ENCODE measurements at places on chromosomes 1 and 21. TPM values are rescaled to one million over a fixed set of nuclear protein-coding genes. Genes with fewer than 3 reads are reported as not detected.

The EPHA2 gene
- 15.3 TPM for polyA plus RNA-seq

The HSPG2 gene
- 38.7 TPM for polyA plus RNA-seq

The PDZK1IP1 gene
- 1.5 TPM for polyA plus RNA-seq

The SRGAP2B gene
- polyA plus RNA-seq: 18.0 TPM

The INKA2 gene
- 0.61 TPM for polyA plus RNA-seq

The OR14A16 gene
- polyA plus RNA-seq: not detected

The EPRS1 gene
- 45.7 TPM for polyA plus RNA-seq

The ELAPOR1 gene
- polyA plus RNA-seq: 1.4 TPM

The CYP4B1 gene
- 3.6 TPM for polyA plus RNA-seq

The SH2D1B gene
- not detected for polyA plus RNA-seq

The RAP1A gene
- 45.4 TPM for polyA plus RNA-seq

The HIVEP3 gene
- polyA plus RNA-seq: 7.7 TPM

The PYHIN1 gene
- polyA plus RNA-seq: 0.24 TPM

The AK5 gene
- 2.3 TPM for polyA plus RNA-seq

The C1orf87 gene
- not detected for polyA plus RNA-seq

The TLR5 gene
- polyA plus RNA-seq: 2.0 TPM

- no peak for DNase-seq
Observed at GRCh38 chr1:34125721-34126380, 39.2 kb downstream of the CSMD2 start.

- no peak for DNase-seq
Observed at GRCh38 chr1:154860156-154860870, 9.8 kb downstream of the KCNN3 start.

GRCh38 chr1:2160451-2161300 is 33.9 kb downstream of the FAAP20 start:
- no peak for DNase-seq

DNA sequence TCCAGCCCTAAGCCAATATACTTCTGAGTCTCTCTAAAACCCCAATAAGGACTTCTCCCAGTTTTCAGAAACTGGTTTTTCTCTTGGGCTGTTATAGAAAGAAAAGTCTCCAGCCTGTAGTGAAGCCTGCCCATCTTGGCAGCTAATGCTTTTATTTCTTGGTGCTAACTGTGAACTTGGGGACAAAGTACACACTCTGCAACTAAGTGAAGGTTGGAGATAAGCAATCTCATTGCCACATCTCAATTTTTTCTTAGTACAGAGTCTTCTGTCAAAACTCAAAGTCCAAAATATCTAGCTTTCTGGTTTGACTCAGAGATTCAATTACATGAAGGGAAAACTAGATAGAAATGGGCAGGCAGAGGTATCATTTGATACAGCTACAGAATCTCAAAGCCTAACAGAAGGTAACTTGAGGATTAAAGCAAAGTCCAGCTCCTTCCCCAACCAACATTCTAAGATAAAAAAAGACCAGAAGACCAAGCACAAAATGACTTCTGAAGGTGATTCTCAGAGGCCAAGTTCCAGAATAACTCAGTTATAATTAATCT is 14.0 kb downstream of the AK2 start:
- DNase-seq: no peak

DNA sequence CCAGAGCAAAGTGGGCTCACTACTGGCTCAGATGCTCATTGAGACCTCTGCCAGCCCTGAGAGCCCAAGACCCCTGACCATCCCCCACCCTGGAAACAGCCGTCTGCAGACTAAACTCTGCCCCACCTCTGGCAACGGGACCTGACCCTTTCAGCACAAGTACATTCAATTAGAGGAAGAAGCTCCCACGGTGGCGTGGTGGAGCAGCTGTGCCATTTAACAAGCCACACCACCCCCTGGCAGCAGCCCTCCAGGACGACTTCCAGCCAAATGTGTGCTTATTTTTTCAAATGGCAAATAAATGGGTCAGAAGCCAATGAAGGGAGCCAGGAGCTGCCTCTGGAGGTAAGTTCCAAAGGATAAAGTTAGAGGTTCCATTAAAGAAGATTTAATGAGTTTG is 226.7 kb downstream of the NPHP4 start:
- DNase-seq: no peak

DNA sequence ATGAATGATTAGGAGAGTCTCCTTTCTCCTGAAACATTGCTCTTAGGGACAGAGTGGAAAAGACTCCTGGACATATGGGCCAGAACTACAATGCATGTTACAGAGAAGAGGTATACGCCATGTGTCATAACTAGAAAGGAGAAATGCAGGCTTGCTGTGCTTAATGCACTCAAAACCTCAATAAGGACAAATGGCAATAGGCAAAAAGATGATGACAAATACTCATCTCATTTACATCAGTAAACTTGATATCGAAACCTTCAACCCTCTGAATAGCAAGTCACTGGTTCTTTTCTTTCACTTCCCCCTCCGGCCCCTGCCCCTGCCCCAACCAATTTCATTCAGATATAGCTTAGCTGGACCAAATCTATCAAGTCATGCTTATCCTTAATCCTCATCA is 1.9 kb upstream of the GPR88 start:
- DNase-seq: no peak

GRCh38 chr1:67823615-67824014 is 9.7 kb downstream of the GNG12 start:
- no peak for DNase-seq

- DNase-seq: no peak
Observed at GRCh38 chr1:221022331-221022730, 143.1 kb downstream of the HLX start.

DNA sequence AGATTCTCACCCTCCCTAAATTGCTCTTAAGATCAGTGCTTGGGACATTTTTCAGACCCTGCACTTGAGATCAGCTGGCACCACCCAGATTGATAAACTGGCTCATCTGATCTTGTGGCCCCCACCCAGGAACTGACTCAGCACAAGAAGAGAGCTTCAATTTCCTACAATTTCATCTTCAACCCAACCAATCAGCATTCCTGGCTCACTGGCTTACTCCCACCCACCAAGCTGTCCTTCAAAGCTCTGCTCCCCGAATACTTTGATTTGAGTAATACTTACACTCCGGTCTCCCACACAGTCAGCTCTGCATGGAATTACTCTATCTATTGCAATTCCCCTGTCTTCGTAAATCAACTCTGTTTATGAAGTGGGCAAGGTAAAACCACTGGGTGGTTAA is 461.9 kb upstream of the RGS18 start:
- no peak for DNase-seq

GRCh38 chr1:237249120-237249519 is 207.1 kb downstream of the RYR2 start:
- DNase-seq: no peak

- DNase-seq: no peak
Observed at GRCh38 chr1:21898326-21899200, 38.5 kb downstream of the HSPG2 start.

DNA sequence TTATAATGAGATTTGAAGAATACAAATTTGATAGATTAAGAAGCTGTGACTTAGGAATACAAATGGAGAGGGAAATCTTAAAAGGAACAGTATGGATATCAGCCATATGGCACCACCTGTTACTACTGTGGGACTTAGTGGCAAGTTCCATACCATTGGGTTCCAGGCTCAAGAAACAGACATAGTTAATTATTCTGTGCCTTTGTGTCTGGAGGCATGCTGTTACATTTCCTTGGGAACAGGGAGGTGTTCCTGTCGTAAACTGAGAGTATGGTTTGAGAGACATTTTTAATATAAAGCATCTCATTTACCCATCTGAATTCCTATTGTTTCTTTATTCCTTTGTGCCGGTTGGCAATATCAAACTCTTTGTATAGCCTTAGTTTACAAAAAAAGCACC is 15.2 kb downstream of the PLA2G4A start:
- no peak for DNase-seq

GRCh38 chr1:16441282-16441665 is 750 bp downstream of the NECAP2 start:
- no peak for DNase-seq

- DNase-seq: no peak
Observed at GRCh38 chr1:197807216-197807615, 31.9 kb upstream of the DENND1B start.

- DNase-seq: no peak
Observed at GRCh38 chr1:201481004-201481380, 12.0 kb upstream of the PHLDA3 start.

- DNase-seq: no peak
Observed at GRCh38 chr1:75855010-75855409, 58.3 kb downstream of the MSH4 start.

DNA sequence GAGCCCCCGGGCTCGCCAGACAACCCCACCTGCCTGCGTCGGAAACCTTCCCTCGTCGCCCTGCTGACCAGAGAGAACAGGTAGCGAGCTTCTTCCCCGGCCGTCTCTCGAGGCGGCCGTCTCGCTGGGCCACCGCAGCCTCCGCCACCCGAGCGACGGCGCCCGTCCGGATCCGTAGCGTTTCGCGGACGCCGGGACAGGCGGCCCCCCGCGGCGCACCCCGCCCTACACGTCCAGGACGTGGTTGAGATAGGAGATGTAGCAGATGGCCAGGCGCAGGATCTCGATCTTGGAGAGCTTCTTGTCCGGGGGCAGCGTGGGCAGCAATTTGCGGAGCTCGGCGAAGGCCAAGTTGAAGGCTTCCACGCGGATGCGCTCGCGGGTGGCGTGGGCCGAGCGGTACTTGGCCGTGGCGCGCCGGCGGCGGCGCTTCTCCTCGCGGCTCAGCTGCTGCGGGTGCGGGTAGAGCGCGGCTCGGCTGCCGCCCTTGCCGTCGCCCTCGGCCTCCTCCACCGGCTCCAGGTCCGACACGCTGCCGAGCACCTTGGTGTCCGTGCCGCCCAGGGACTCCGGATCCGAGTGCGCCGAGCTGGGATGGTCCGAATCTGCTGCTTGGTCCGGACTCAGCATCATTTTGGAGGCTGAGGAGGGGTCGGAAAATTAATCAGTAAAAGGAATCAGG is 3.0 kb downstream of the NHLH2 start:
- DNase-seq: no peak

GRCh38 chr1:41902664-41903063 is 16.1 kb downstream of the HIVEP3 start:
- DNase-seq: no peak

DNA sequence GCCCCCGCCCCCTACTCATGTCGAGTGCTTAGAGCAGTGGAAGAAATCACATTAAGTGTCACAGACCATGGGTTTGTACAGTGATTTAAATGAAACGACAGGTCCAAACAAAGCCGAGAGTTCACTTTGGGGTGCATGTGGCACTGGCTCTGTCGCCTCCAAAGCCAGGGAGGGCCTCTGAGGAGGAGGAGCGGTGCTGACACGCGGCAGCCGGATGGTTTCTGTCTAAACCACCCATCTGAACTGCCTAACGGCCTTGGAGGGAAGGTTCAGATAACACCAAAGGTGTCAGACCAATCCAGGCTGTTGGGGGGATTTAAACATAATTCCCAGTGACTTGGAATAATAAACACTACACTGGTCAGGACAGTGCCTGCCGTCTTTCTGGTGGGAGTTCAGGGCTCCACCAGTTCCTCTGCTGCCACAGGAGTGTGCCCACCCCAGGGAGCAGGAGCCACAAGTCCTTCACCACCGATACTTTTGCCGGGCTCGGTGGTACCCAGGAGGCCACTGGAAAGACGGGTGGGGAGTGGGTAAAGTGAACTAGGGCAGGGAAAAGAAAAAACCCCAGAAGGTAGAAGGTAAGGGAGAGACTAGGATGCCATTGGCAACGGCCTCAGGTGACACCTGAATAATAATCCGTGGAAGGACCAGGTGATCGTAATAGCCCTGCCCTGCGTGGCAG is 78.2 kb downstream of the SLC66A1 start:
- DNase-seq: no peak

DNA sequence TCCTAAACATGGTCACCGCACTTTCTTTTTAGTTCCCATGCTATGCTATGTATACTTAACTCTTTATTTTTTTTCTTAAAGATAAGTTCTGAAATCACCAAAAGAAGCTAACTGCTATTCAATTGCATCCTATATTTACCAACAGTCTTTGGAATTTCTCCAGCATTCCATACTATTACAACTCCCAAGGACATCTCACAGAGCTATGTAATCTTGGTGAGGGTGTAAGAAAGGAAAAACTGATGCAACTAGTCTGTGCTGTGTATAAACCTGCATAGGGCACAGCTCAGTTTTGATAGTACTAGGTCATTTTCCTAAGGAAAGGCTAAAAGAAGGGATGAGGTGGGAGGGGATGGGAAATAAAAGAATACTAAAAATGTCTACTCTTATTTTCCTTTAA is 78.0 kb downstream of the PTPN14 start:
- no peak for DNase-seq

GRCh38 chr1:38028671-38029070 is 16.1 kb downstream of the UTP11 start:
- DNase-seq: no peak

DNA sequence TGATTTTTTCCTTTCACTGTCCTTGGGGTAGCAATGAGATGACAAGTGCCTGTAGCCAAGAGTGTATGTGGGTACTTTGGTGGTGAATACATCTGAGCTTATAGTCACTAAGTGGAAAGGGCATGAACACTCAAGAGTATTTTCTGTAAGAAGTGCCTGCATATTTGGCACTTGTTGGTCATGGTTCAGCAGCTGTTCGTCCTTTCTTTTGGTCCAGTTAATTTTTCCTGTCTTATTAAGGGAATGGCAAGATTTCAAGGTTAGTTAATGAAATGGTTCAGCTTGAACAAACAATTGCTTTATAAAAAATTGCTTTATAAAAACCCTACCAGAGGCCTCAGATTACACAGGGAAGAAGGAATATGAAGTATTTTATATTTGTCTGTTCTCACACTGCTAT is 48.6 kb upstream of the GPR52 start:
- DNase-seq: no peak

GRCh38 chr1:152410599-152410998 is 3.5 kb downstream of the CRNN start:
- no peak for DNase-seq

- no peak for DNase-seq
Observed at GRCh38 chr1:14599800-14600199, 1.3 kb downstream of the KAZN start.

DNA sequence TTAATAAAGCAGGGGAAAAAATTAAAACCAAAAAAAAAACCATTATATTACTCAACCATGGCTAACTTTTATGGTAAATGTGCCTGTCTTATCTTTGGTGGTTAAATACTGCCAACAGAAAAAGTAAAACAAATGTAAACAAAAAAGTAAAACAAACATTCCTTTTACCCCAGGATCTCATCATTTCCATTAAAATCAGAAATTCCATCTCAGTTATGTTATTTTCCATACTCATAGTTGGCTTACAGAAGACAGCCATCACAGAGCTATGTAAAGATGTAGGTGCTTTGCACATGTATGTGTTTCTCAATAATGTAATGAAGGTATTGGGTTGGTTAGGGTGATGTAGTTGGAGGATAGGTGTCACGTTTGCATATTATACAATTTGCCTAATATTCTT is 185.0 kb downstream of the KCNK2 start:
- DNase-seq: no peak

GRCh38 chr1:150807249-150808023 is 624 bp downstream of the CTSK start:
- no peak for DNase-seq

- DNase-seq: no peak
Observed at GRCh38 chr1:240663169-240663879, 51.4 kb upstream of the GREM2 start.

- no peak for DNase-seq
Observed at GRCh38 chr1:185446131-185446530, 129.1 kb upstream of the IVNS1ABP start.
